Eye (tissue), 1 donor: ENCODE measurements at places on chromosomes 2 and 18.
A peak's percentile ranks its signal among the peaks of the same experiment; 100 is the strongest.

DNA sequence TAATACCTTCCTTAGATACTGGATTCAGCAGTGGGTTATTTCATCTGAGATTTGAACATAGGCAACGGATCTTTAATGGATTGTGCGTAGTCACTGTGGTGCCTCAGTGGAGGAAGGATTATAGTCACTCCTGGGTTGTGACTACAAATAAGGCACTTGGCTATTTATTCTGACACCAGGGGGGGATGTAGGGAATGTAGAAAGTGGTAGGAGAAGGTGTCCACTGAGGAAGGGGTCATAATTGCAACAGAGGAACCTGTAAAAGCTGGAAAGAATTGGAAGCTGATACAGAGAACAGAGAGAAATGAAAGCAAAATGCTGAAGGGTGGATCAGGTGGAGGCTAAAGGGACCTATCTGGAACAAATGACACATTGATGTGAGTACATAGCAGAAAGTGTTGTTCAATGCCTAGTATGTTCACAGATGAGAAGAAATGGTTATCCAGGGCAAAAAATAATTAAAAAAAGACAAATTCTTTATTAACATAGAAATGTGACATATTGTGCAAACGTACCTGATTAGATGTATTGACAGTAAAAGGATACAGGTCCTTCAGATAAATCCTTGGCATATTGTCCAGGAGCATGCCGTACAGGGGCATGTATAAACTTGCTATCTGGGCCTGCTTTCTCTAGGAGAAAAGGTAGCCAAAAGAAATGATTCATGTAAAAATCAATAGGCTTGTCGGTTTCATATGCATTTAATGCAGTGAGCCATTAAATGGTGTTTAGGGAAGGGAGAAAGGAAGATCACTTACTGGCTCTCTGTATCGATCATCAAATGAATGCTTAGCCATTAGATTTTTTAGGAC lies 91.2 kb upstream of the CCDC195 start:
- peak; percentile 33 for DNase-seq

DNA sequence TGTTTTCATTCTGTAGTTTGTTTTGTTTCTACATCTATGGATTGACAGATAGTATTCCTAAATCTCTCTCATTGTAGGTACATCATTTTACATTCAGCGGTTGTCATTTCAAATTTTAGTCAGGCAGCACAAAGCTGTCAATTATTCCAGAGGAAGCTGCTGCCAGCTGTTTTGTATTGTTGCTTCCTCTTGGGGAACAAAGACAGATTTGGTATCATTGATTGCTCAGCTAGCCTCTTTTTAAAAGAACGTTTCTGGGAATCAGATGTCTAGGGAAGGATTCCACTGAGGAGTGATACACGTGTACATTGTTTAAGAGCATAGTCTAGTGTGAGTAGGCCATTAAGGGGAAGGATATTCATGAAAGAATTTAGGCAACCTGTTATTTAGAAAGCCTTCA lies 145.8 kb downstream of the AGPS start:
- DNase-seq: peak; percentile 67

- DNase-seq: peak; percentile 17
Measured at GRCh38 chr18:50218432-50219197, 23.7 kb upstream of the MYO5B start.

- no peak for DNase-seq
Measured at GRCh38 chr2:46803911-46804670, 111.5 kb downstream of the MCFD2 start.

DNA sequence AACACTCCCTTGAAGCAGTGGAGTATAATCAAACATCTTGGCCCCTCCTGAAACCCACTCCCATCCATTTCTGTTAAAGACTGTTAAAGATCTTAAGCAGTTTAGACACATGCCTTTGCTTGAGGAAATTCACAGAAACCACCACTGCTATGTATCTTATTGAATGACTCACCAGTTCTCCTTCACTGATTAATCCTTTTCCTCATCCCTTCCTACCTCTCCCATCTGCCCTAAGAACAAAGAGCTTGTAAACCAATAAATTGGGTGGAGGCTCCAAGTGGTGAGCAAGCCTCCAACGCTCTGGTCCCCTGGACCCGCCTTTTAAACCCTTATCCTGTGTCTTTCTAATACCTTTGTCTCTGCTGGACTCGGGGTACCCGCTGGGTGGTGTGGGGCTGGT lies 746.1 kb downstream of the LRP1B start:
- DNase-seq: no peak

- DNase-seq: peak; percentile 51
Measured at GRCh38 chr2:207770602-207771404, 1.1 kb upstream of the FZD5 start.

DNA sequence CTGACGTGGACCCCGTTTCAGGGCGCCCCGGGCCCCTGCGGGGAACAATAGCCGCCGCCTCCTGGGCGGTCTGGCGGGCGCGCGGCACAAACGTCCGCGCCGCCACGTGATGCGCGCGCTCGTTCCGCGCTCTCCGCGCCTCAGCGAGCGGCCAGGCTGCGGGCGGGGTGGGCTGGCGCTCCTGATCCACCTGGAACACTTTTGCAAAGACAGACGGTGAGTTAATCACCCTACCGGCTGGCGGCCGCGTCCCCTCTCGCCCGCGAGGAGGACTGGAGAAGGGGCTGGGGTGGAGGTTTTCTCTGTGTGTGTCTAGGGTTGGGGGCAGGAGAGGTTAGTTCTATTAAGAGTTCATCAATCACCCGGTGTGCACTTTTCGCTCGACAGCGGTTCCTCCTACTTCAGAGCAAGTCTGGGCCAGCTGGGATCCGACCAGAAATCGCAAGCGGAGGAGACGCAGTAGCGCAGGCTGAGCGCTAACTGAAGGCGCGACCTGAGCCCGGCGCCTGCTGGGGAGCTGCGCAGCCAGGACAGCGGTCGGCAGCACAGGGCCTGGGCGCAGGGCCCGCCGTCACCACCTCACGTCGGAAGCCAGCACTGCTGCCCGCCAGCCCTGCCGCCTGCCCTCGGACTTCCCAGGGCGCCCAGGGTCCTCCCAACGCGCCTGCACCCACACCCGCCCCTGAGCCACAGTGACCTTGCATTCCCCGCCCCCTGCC lies 10.3 kb upstream of the HOXD1 start:
- peak; percentile 64 for DNase-seq

- no peak for DNase-seq
Measured at GRCh38 chr18:36634573-36635216, 194.1 kb downstream of the TPGS2 start.
